ENCODE measurements at places on chromosomes 6 and 20.

- no peak for DNase-seq
Measured at GRCh38 chr6:22284666-22285065, 12.2 kb downstream of the PRL start.

- DNase-seq: no peak
Measured at GRCh38 chr6:148317739-148318138, 24.9 kb upstream of the SASH1 start.

DNA sequence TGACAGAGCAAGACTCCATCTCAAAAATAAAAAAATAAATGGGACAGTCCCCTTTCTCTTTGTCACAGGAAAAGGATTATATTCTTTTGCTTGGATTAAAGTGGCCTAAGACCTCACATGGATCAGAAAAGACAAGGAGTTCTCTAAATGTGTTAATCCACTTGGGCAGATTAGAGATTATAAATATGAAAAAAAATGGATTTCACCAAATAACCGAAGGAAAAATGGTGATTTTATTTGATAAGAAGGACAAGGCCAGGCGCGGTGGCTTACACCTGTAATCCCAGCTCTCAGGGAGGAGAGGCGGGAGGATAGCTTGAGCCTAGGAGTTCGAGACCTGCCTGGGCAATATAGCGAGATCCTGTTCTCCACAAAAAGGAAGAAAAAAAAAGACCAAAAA is 21.8 kb downstream of the SAMHD1 start:
- DNase-seq: no peak

DNA sequence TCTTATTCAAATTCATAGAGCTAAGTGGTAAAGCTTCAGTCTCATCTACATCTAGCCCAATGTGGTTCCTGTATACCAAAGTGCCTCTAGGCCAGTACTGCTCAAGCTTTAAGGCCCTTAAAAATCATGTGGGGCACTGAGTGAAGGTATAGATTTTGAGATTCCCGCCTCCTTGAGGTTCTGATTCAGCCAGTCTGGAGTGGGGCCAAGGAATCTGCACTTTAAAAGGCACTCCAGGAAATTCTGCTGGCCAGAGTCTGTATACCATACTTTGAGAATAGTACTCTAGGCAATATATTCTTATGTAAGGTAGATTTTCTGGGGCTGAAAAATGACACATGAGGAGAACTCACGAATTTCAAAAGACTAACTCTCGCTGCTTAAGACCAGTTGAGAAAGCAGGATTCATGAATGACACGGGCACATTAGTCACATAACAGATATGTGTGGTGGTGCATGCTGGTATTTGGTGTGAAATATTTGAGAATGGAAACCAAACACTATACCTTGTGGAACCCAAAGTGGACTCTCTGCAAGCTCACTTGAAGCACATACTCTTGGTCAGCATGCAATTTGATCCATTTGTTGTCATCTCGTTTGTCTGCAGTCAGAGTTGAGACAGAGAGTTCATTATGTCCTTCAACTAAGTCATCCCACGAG is 47.6 kb upstream of the SIM1 start:
- DNase-seq: no peak

DNA sequence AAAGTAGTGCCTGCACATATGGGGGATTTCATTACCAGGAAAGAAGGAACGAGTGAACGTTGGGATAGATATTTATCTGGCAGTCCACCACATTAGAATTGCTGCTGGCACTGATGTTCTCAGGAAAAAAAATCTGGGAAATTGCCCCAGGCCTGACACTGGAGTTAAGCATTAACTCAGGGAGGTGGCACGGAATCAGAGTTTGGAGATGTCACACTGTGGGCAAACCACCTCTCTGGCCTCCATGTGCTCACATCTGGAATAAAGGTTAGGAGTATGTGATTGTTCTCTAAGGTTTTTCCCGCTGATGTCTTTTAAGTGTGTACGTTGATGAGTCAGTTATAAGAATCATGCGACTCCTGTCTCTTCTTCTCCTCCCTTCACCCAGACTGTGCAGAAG is 7.9 kb downstream of the TGM3 start:
- DNase-seq: no peak

GRCh38 chr6:20302702-20303251 is 90.5 kb upstream of the MBOAT1 start:
- no peak for DNase-seq

- DNase-seq: no peak
Measured at GRCh38 chr20:48771542-48771941, 56.3 kb downstream of the PREX1 start.

GRCh38 chr6:11970114-11970513 is 42.0 kb upstream of the HIVEP1 start:
- no peak for DNase-seq

Measured in NCI-H1694 treated with DMSO at 0.1 percent for 48 hours (cell line).